Left lung (tissue), 14 donors: ENCODE measurements at places on chromosomes 11 and 22. TPM values are rescaled to one million over a fixed set of nuclear protein-coding genes. Genes with fewer than 3 reads are reported as not detected.

DNA sequence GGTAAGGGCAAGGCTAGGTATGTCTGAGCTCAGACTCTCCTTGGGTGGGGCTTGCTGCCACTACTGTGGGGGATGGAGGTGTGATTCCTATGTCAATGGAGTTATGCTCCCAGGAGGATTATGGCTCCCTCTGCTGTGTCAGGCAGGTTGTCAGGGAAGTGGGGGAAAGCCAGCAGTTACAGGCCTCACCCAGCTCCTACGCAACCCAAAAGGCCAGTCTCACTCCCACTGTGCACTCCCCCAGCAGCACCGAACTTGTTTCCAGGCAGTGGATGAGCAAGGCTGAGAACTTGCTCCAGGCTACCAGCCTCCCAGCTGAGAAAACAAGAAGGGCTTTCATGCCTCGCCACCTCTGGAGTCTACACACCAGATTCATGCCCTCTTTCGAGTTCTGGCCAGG, 18.2 kb downstream of the C11orf91 start:
- DNase-seq = no peak
- H3K4me1 ChIP-seq = no peaks in the 10 kb centered on the region
- no peak overlapping the region for H3K4me3 ChIP-seq

- no peak overlapping the region for H3K4me3 ChIP-seq
- H3K27me3 ChIP-seq = no peaks in the 10 kb centered on the region
- DNase-seq = no peak
- H3K36me3 ChIP-seq = no peaks in the 10 kb centered on the region
- H3K4me1 ChIP-seq = no peaks in the 10 kb centered on the region
Observed at GRCh38 chr22:48751539-48752437, 1075.9 kb downstream of the BRD1 start.

DNA sequence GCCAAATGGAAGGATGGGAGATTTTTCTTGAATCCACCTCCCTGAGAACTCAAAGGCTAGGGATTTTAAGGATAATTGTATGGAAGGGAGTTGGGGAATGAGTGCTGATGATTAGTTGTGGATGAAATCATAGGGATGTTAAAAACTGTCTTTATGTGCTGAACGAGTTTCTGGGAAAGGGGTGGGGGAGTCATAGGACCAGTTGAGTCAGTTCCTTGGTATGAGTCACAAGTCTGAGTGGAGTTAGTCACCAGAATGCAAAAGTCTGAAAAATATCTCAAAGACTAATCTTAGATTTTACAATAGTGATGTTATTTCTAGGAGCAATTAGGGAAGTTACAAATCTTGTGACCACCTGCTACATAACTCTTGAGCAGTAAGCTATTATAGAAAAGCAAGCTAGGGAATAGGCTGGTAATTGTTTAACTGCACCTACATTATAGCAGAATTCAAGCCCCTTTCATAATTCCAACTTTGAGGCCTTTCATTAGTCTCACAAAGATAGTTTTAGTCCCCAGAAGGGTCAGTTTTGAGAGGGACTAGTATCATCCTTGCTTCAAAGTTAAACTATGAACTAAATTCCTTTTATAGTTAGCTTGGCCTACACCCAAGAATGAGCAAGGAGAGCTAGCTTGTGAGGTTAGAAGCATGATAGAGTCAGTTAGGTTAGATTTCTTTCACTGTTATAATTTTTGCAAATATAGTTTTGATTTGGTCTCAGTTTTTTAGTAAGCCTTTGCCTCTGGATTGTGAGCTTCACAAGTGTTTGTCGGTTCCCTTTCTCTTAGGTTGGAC, 668.0 kb downstream of the ETS1 start:
- no peak for DNase-seq
- H3K27ac ChIP-seq = no peak overlapping the region
- H3K4me1 ChIP-seq = no peaks in the 10 kb centered on the region
- H3K36me3 ChIP-seq = no peaks in the 10 kb centered on the region
- no peaks in the 10 kb centered on the region for H3K27me3 ChIP-seq

DNA sequence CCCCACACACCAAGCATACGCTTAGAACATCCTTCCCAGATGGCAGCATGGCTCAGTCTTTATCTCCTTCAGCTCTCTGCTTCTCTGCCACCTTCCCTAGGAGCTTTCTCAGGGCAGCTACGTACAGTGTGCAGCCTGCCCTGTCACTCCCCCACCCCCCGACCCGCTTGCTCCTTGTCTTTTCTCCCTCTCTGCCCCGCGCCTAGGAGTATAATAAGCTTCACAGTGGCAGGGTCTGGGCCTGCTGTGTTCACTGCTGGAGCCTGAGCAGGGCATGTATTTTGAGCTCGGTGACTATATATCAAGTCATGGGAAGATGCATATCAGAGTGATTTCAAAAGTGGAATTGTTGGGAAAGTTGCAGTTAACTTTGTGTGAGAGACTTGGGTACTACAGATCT, 55.8 kb upstream of the ADSL start:
- peaks cover 19% of the 10 kb centered on the region for H3K4me1 ChIP-seq
- H3K36me3 ChIP-seq = no peaks in the 10 kb centered on the region
- H3K27me3 ChIP-seq = no peaks in the 10 kb centered on the region
- DNase-seq = no peak

DNA sequence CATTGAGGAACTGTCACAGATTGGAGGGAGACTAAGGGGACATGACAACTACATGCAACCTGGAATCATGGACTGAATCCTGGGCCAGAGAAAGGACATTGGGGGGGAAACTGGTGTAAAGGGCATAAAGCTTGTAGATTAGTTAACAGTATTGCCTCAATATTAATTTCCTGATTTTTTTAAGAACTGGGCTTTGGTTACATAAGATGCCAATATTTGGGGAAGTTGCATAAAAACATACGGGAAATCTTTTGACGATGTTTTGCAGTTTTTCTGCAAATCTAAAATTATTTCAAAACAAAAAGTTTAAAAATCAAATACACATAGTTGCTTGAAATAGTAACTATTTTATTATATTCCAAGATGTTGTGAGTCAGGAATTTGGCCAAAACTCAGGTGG, 2.9 kb upstream of the FOLR3 start:
- H3K4me3 ChIP-seq = no peak overlapping the region
- no peaks in the 10 kb centered on the region for H3K27me3 ChIP-seq
- H3K4me1 ChIP-seq = no peaks in the 10 kb centered on the region
- DNase-seq = no peak
- H3K27ac ChIP-seq = peak overlapping the region; percentile 89
- H3K36me3 ChIP-seq = no peaks in the 10 kb centered on the region

DNA sequence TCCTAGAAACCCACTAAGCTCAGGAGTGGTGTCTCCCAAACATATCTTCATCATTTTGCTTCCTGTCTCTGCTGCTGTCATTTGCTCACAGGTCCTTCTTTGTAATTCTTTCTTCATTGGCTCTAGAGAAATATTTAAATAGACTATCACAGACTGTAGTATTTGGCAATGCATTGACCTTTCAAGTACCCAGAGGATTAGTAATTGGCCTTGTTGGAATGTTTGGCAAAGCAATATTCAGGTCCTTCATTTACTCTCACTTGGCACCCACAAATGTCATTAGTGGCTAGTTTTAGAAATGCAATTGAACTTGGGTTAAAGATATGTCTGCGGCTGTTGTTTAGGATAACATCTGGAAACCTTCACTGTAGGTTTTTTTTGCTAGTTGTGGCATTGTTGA, 11.6 kb downstream of the OR4C5 start:
- no peaks in the 10 kb centered on the region for H3K4me1 ChIP-seq
- H3K27ac ChIP-seq = no peak overlapping the region
- no peak overlapping the region for H3K4me3 ChIP-seq
- no peaks in the 10 kb centered on the region for H3K36me3 ChIP-seq
- DNase-seq = no peak

- H3K36me3 ChIP-seq = peaks cover 85% of the 10 kb centered on the region
- no peaks in the 10 kb centered on the region for H3K27me3 ChIP-seq
- H3K4me3 ChIP-seq = no peak overlapping the region
- peaks cover 42% of the 10 kb centered on the region for H3K4me1 ChIP-seq
- no peak for DNase-seq
Observed at GRCh38 chr22:49793296-49793695, 34.4 kb downstream of the BRD1 start.

DNA sequence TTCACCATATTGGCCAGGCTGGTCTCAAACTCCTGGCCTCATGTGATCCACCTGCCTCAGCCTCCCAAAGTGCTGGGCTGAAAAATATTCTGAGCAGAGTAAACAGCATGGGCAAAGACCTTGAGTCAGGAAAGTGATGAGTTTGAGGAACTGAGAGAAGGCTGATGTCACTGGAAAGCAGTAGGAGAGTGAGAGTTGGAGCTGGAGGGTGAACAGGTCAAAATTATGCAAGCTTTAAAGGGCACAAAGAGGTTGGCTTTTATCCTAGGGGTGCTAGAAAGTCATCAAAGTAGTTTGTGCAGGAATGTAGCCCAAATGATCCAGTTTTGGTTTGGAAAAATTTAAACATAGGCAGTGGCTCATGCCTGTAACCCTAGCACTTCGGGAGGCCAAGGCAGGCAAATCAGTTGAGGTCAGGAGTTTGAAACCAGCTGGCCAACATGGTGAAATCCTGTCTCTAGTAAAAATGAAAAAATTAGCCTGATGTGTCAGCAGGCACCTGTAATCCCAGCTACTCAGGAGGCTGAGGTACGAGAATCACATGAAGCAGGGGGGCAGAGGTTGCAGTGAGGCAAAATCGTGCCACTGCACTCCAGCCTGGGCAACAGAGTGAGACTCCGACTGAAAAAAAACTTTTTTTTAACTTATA, 44.7 kb upstream of the CXCR5 start:
- no peak for DNase-seq
- no peaks in the 10 kb centered on the region for H3K36me3 ChIP-seq
- no peaks in the 10 kb centered on the region for H3K27me3 ChIP-seq
- H3K4me3 ChIP-seq = no peak overlapping the region

- H3K27ac ChIP-seq = no peak overlapping the region
- peaks cover 11% of the 10 kb centered on the region for H3K27me3 ChIP-seq
- DNase-seq = no peak
- H3K4me1 ChIP-seq = no peaks in the 10 kb centered on the region
- H3K4me3 ChIP-seq = peak overlapping the region; percentile 21
Observed at GRCh38 chr11:75430714-75431532, 2.1 kb downstream of the KLHL35 start.

DNA sequence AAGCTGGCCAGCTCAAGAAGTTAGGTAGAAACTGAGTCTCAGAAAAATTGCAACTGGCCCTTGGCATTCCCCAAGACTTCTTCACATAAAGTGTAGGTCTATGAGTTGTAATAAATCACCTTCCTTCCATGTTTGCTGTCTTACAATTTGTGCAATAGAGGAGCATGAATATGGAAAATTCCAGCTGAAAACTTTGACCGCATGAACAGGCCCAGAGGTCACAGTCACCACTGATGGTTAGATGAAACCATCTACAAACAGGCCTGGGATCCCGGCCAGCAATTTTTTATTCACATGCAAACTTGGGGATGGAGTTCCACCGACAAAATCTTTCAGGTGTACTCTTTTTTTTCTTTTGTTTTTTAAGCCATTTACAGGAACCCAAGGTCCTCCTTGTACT, 88.1 kb downstream of the SERGEF start:
- no peak for DNase-seq
- no peak overlapping the region for H3K27ac ChIP-seq
- H3K27me3 ChIP-seq = no peaks in the 10 kb centered on the region
- no peaks in the 10 kb centered on the region for H3K36me3 ChIP-seq
- H3K4me1 ChIP-seq = peaks cover 8% of the 10 kb centered on the region

- peak overlapping the region; percentile 62 for H3K27ac ChIP-seq
- H3K27me3 ChIP-seq = no peaks in the 10 kb centered on the region
- DNase-seq = no peak
- peaks cover 2% of the 10 kb centered on the region for H3K4me1 ChIP-seq
- H3K4me3 ChIP-seq = no peak overlapping the region
Observed at GRCh38 chr11:130478881-130479280, 30.4 kb downstream of the ADAMTS15 start.

- H3K4me1 ChIP-seq = peaks cover 5% of the 10 kb centered on the region
- H3K27ac ChIP-seq = no peak overlapping the region
- no peaks in the 10 kb centered on the region for H3K36me3 ChIP-seq
- no peak overlapping the region for H3K4me3 ChIP-seq
Observed at GRCh38 chr11:128058580-128059208, 528.7 kb downstream of the ETS1 start.

GRCh38 chr22:36891646-36892045, 21.8 kb upstream of the CSF2RB start:
- H3K27ac ChIP-seq = no peak overlapping the region
- no peak for DNase-seq
- H3K4me3 ChIP-seq = no peak overlapping the region
- no peaks in the 10 kb centered on the region for H3K4me1 ChIP-seq
- no peaks in the 10 kb centered on the region for H3K27me3 ChIP-seq
- H3K36me3 ChIP-seq = no peaks in the 10 kb centered on the region

DNA sequence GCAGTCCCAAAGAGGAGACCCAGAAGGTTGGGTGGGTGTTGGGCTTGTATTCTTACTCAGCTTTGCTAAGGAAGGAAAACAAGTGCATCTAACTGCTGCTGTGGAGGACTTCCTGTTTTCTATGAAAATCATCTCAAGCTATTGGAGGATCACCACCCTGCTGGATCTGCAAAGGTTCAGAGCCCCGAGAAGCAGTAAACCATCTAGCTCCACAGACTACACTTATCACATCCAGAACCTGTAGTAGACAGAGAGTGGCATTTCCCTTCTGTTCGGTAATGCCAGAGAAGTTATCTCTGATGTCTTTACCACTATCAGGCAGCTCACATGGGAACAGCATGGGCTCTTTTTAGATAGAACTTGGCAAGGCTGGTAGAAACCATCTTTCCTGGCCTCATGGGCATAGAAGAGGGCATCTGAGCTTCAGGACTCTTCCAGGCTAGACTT, 21.7 kb downstream of the KCNJ1 start:
- H3K4me1 ChIP-seq = peaks cover 4% of the 10 kb centered on the region
- no peaks in the 10 kb centered on the region for H3K36me3 ChIP-seq
- no peak for DNase-seq
- H3K4me3 ChIP-seq = no peak overlapping the region
- no peaks in the 10 kb centered on the region for H3K27me3 ChIP-seq

- H3K4me1 ChIP-seq = peaks cover 11% of the 10 kb centered on the region
- peaks cover 99% of the 10 kb centered on the region for H3K36me3 ChIP-seq
Observed at GRCh38 chr11:116867619-116868018, 30.2 kb upstream of the APOA1 start.

CSF2RB gene
- total RNA-seq = 47.5 TPM

CNTF gene
- total RNA-seq = 0.47 TPM

ZNF214 gene
- total RNA-seq = 2.0 TPM

SLC15A3 gene
- total RNA-seq = 96.4 TPM

KCNA4 gene
- not detected for total RNA-seq

ZNF195 gene
- 26.4 TPM for total RNA-seq

HBE1 gene
- total RNA-seq = not detected

TTC12 gene
- total RNA-seq = 12.4 TPM

ADM2 gene
- total RNA-seq = 2.2 TPM
